Esophagus squamous epithelium (tissue), 5 donors: ENCODE measurements at places on chromosomes 6 and 20.

DNA sequence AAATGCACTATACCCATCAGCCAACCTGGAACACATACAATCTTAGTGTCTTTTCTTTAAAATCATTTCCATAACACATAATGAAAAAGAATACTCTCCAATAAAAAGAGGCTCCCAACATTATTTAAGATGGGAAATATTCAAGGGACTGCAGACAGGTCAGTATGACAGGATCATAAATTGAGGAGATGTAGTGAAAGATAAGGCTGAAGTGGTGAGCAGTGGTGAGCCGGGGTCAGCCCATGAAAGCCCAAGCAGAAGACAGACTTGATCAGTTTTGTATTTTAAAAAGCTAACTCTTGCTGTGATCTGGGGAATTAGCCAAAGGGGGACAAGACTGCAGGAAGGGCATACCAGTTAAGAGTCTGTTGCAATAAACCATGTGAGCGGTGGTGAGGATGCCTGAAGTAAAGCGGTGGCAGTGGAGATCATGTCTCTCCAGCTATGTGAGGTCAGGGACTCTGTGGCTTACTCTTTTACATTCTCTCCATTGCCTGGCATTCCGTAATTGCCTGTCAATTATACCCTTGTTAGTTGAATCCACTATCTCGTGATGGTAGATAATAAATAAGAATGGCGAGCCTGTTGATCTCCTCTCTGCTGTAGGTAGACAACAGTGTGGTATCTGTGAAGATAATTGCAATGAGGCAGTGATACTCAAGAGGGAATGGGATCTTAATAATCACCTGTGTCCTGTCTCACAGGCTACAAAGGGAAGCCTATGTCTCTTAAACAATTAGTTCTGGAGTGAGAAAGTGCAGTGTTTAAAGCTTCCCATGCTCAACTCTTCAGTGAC is 97.4 kb downstream of the FILIP1 start:
- DNase-seq: no peak

DNA sequence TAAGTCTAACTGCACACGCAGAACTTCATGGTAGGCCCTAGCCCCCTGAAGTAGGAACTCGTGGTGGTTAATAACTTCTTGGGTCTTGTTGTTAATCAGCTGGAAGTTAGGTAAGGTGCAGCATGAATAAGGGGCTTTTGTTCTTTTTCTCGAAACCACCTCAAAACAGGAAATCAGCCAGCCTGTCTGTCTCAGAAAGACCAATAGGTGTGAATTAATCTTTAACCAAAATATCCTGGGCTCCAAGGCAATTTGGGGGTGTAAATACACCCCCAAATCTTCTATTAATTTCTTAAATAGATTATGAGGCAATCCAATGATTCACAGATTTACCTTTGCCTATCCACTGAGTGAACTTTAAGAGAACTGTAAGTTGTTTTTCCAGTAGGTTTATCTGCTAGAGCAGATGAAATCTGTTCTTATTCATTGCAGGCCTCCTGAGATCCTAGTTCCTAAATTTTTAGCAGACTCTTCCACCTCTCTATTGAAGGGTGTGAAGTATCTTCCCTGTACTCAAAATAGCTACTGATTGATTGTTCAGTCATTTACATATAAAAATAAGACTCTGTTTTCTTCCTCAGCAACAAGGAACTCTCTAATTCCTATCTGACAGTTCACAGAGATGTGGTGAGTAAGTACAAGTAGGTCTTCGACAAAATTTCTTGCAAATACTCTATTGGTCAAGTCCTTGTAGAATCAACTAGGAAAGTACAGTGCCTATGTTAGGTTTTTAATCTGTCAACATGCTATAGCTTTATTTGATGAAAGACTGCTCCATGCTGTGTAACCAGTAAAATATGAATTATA is 427.1 kb upstream of the NOX3 start:
- no peak for DNase-seq

- no peak for DNase-seq
Measured at GRCh38 chr6:166495487-166496314, 90.8 kb downstream of the RAMACL start.

DNA sequence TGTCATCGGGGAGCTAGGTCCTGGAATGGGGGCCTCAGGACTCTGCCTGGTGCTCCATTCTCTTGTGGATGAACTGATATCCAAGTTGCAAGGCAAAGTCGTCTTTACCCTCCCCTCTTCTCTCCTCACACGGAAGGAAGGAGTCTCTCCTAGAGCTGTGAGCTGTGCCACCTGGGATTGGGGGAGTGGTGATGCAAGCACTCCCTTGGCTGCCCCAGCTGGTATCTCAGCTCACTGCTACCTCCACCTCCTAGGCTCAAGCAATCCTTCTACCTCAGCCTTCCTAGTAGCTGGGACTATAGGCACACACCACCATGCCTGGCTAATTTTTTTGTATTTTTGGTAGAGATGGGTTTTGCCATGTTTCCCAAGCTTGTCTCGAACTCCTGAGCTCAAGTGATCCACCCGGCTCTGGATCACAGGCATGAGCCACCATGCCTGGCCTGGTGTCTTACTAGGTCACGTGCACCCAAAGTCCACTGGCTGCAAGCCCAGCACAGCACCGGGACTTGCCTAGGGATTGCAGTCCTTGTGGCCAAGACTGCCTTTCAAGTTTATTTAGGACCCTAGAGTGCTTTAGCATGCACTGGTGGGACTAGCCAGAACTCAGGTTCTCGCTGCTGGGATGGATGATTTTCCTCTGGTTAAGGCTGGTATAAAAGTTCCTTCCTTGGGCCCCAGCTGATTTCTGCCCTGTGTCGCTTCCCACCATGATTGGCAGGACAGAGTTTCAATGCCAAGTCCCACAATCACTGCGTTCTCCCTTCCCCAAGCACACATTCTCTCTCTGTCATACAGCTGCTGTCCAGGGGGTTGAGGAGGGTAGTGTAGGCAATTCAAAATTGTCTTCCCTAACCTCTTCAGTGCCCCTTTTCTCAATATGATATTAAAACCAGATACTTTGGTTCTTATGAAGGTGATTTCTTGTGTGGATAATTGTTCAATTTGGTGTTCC is 33.5 kb downstream of the SMAP1 start:
- no peak for DNase-seq

DNA sequence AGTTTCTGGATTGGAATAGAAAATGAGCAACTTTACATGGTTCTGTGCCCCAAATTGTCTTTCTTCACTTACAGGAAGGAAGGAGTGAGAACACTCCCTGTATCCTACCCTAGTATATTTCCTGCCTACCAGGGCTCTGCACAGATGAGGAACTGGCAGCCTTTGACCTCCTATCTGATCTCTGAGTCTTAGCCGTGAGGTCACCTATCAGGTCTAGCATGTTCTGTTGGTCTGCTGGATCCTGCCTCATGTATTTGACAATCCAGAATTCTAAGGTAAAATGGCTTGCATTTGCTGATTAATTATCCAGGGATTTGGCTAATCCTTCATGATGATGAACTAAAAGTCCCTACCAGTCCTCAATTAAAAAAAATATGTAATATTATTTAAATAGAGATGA is 35.0 kb upstream of the TRAM2 start:
- no peak for DNase-seq

DNA sequence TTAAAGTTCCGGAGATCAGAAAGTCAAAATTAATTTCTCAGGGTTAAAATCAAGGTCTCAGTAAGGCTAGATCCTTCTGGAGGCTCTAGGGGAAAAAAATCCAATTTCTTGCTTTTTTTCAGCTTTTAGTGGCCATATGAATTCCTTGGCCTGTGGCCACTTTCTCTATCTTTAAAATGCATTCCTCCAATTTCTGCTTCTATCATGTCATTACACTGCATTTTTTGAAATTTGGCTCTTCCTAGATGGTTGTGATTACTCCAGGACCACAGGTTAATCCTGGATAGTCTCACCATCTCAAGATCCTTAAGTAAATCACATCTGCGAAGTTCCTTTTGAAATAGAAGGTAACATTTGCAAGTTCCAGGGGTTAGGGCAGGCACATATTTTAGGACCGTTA is 1294.9 kb upstream of the CITED2 start:
- DNase-seq: no peak

- no peak for DNase-seq
Measured at GRCh38 chr6:150116200-150116800, 26.5 kb upstream of the PPP1R14C start.

DNA sequence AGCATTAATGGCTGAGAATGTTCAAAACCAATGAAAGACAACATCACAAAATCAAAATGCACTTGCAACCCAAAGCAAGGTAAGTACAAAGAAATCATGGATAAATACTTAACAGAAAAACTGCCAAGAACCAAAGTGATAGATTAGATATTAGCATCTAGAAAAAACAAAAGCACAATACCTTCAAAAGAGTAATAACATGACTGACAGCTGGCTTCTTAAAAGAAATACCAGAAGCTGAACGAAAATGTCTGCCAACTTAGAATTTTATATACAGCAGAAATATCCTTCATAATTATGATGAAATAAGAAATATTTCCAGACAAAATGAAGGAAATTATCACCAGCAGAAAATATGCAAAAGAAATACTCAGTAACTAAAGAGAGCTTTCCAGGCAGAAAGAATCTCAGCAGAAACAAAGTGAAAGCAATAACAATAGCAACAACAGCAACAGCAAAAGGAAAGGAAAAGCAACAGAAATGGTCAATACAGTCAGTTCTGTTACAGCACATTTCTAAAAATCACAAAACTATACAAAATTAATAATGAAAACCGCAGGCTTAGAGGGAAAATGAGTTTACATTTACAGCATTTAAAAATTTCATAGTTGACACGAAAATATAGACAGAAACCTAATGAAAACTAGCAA is 121.5 kb upstream of the MAN1A1 start:
- DNase-seq: no peak

DNA sequence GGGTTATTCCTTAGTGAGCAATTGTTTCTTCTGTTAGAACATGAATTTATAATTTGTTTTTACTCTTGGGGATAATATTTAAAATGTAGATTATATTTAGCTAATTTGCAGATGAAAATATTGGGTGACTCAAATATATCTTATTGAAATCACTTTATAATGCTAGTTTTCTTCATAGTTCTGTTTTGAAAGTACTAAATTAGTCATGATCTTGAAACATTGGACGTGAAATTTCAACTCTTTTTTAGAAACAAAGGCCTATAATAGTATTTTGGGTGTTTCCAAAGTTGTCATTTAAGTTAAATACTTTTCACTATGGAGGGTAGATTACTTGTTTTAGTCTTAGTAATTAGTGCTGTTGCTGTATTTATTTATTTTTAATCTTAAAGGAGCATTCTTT is 250.9 kb downstream of the UTRN start:
- no peak for DNase-seq
